ENCODE measurements at places on chromosomes 1 and 21.

GRCh38 chr1:9311029-9311428 lies 18.3 kb downstream of the SPSB1 start:
- no peak for DNase-seq

DNA sequence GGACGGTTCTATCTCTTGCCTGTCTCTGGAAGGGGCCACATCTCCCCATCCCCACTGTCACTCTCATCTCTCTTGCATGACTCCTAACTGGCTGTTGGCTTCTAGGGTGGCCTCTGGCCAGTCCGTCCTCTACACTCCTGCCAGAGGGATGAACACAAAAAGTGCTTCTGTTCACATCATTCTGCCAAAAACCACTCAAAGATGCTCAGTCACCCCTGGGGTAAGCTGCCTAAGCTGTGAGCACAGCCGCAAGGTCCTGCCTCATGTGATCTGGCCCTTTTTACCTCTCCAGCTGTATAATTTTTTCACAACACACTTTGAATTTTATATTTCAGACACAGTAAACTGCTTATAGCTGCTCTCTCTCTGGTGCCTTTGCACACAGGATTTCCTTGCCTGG lies 97.6 kb upstream of the CD34 start:
- DNase-seq = no peak

DNA sequence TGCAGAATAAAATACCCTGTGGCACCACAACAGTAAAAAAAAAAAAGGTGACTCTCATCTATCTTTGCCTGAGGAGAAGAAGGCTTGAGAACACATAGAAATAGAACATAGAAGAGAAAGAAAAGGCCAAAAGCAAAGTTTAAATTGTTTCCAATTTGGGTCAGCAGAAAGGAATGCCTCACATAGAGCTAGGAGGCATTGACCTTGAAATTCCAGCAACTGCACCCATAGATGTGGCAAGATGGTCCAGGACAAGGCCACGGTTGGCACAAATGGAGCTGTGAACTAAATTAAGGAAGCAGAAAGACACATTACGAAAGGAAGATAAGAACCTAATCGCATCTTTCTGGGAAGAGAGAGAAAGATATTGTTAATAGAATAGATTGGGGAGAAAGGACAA lies 588.3 kb downstream of the LMO4 start:
- DNase-seq = no peak

- DNase-seq = no peak
Measured at GRCh38 chr1:113014508-113014907, 58.5 kb upstream of the LRIG2 start.

GRCh38 chr1:17014671-17015567 lies 3.2 kb upstream of the ATP13A2 start:
- no peak for DNase-seq

- no peak for DNase-seq
Measured at GRCh38 chr1:25430967-25431881, 527 bp downstream of the MACO1 start.

GRCh38 chr1:185574139-185574875 lies 159.9 kb upstream of the HMCN1 start:
- DNase-seq = no peak

DNA sequence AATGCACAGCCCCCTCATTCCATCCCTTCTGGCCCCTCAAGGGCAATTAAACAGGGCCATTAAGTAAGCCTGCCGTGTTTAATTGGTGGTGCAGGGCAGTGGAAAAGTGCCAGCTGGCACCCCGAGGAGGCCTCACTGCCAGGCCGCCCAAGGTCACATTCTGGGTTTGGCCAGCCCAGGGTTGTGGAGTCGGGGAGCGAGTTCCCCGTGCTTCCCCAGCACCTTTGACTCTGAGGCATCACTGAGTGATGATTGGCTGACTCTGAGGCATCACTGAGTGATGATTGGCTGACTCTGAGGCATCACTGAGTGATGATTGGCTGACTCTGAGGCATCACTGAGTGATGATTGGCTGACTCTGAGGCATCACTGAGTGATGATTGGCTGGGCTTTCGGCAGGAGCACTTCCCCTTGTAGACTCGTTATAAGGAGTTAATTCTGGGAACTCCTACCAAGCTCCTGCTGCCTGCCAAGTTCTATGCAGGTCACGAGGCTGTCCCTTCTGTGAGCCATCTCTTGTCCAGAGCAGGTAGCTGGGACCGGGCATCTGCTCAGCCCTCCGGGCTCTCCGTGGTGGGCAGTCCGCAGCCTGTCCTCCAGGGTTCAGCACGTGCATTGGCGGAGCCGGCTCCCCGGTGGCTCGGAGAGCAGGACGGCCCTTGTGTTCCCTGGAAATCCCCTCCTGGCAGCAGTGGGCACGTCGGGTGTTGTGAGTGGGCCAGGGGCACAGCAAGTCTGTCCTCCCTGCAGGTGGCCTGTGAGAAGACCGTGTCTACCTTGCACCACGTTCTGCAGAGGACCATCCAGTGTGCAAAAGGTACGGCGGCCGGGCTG lies 20.9 kb downstream of the CSTB start:
- no peak for DNase-seq

DNA sequence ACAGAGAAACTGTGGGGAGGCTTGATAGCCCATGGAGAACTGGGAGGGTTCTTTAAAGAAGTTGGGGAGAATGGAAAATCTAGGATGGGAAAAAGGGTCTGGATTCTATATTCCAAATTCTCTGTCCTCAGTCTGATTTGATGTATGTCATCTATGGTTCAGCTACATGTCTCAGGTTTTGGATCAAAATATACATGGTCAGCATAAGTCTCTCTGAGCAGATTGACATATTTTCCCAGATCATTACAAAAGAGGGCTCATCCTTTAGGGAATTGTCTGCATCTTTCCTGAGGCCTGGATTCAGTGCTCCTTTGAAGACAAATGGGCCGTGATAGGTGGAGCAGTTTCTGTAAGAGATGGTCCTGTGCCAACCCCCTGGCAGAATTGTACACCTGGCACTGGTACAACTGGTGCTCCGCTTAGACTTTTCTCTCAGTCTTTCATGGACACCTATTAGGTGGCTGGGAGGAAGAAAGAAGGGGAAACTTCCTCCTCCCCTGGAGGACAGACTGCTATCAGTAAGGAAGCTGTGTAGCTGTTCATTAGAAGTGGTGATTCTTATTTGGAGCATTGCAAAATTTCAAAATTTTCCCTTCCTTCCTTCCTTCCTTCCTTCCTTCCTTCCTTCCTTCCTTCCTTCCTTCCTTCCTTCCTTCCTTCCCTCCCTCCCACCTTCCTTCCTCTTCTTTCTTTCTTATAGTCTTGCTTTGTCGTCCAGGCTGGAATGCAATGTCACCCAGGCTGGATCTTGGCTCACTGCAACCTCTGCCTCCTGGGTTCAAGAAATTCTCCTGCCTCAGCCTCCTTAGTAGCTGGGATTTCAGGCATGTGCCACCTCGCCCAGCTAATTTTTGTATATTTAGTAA lies 26.1 kb upstream of the RGL1 start:
- no peak for DNase-seq

DNA sequence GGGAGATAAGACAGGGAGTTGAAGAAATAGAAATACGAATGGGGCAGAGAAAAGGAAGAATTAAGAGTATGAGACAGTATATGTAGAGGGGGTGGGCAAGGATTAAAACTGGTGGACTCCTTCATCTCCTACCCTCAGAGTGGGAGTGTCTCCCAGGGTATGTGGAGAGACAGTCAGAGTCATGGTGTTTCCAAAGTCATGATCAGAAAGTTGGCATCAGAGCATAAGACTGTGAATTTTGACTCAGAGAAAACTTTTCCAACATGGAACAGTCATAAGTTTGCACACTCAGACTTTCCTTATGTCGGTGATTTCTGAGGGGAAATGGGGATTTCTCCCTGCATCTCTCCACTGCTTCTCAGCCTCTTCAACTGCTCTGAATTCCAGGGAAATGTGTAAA lies 2.4 kb downstream of the CD84 start:
- DNase-seq = no peak

GRCh38 chr1:107499139-107499744 lies 358.4 kb downstream of the NTNG1 start:
- DNase-seq = no peak

DNA sequence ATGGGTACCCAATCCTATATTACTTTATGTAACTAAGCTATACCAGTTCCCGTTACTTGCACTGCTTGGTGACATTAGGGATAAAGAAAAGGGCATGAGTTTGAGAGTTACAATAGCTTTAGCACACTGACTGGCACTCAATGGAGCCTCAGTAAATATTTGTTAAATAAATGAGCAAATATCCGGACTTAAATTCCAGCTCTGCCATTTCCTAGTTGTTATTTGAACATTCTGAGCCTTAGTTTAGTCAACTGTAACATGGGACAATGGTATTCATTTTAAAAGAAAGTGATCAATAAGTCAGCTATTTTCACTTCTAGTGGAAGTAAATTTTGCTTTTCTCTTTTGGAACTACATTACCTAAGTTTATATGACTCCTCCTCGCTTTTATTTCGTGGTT lies 198.7 kb downstream of the ZC3H11B start:
- DNase-seq = no peak

GRCh38 chr1:170510163-170510562 lies 21.8 kb upstream of the GORAB start:
- no peak for DNase-seq

GRCh38 chr1:15573477-15573876 lies 11.4 kb downstream of the AGMAT start:
- no peak for DNase-seq

- no peak for DNase-seq
Measured at GRCh38 chr1:24003331-24003972, 23.3 kb upstream of the SRSF10 start.

DNA sequence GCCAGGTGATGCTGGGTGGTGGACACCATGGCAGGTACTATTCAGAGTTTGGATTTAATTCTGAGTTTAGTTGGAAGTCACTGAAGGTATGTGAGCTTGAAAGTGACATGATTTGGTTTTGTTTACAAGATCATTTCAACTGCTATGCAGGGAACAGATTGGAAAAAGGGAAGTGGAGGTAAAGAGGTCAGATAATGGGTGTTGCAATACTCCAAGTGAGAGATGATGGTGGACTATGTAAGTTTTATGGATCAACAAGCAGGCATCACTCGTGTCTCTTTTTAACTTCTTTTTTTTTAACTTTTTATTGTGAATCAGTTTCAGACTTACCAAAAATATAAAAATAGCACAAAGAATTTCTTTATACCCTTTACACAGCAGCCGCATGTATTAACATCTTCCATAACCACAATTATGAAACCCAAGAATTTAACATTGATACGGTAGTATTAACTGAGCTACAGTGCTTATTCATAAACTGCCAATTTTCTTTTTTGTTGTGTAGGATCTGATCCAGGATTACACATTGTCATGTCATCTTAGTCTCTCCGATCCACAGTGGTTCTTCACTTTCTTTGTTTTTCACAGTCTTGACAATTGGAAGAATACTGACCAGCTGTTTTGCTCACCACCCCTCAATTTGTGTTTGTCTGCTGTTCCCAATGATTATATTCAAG lies 24.9 kb upstream of the NHLH2 start:
- no peak for DNase-seq

DNA sequence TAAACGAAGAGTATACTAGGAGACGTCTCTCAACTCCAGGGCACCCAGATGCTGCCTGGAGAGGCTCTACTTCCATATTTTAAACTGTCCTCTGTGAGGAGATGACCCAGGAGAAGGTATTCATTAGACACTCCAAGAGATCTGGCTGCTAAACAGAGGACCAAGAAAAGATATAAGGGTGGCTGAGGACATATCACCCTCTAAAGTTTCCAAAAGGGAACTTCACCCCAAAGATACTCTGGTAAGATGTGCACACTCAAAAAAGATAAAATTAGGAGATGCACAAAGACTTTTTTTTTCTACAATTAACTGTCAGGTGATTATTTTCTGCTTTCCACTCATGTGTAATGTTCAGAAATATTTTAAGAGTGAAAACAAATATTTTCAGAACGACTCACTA lies 1.4 kb downstream of the ZNF670 start:
- no peak for DNase-seq

DNA sequence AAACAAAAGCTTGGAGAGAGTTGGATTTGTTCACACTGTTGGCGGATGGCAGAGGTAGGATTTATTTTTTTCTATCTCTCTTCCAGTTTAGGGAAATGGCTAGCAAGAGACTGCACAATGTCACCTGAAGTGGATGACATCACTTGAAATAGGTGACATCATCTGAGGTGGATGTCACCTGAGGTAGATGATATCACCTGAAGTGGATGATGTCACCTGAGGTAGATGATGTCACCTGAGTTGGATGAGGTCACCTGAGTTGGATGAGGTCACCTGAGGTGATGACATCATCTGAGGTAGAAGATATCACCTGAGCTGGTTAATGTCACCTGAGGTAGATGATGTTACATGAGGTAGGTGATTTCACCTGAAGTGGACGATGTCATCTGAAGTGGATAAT lies 413.4 kb downstream of the DSCAM start:
- DNase-seq = no peak

DNA sequence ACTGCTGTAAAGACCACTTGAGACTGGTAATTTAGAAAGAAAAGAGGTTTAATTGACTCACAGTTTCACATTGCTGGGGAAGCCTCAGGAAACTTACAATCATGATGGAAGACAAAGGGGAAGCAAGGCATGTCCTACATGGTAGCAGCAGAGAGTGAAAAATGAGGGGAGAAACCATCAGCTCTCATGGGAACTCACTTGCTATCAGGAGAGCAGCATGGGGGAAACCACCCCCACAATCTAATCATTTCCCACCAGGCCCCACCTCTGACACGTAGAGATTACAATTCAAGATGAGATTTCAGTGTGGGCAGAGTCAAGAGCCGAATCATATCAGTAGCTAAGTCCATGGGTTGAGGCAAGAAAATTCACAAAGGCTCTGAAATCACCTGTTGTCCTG lies 23.8 kb upstream of the LYPD8 start:
- DNase-seq = no peak

- DNase-seq = no peak
Measured at GRCh38 chr1:160064164-160064563, 5.8 kb downstream of the KCNJ10 start.

DNA sequence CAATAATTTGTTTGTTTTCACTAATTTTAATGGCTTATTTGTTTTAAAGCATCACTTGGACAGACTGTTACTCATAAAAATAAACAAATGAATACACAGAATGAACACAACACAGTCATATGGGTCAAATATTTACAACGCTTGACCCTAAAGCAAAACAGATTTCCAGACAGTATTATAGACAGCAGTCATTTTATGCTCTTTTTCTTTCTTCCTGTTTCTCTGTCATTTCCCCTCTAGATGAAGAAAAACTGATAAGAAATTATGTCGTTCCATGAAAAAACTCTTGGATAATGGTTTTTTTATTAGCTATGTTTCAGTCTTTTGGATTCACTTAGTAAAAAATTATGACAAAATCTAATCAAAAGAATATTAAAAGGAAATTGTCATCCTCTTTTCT lies 297.3 kb upstream of the NEGR1 start:
- DNase-seq = no peak

GRCh38 chr1:65820983-65821382 lies 28.3 kb downstream of the PDE4B start:
- DNase-seq = no peak

DNA sequence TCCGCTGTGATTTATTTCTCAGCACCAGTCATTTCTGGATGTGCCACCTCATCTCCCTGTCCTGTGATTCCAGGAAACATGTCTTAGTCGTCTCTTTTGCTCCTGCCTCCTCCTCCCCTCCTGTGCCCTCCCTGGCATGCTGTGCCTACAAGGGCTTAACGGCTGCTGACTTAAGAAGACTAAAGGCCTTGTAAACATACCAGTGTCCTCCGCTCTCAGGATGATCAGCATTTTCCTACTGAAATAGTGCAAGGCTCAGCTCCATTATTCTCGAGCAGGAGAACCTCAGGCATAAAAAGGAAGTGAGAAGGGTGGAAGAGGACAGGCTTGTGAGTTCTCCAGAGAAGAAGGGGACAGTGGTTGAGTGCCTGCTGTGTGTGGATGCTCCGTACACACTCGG lies 61.6 kb upstream of the RUNX3 start:
- no peak for DNase-seq

All from activated T-cell treated with anti-CD3 and anti-CD28 coated beads, Interleukin-2, amount 50 U/mL, for 4 hours (primary cell).